ENCODE measurements at places on chromosomes 11 and 22. TPM values are rescaled to one million over a fixed set of nuclear protein-coding genes. Genes with fewer than 3 reads are reported as not detected.
A peak's percentile ranks its signal among the peaks of the same experiment; 100 is the strongest.

- H3K36me3 ChIP-seq: no peaks in the 10 kb centered on the region
- DNase-seq: no peak
- H3K27me3 ChIP-seq: no peaks in the 10 kb centered on the region
- H3K4me1 ChIP-seq: no peaks in the 10 kb centered on the region
- no peak overlapping the region for H3K4me3 ChIP-seq
Observed at GRCh38 chr22:33255791-33256190, 197.6 kb upstream of the SYN3 start.

- peak overlapping the region; percentile 93 for H3K27ac ChIP-seq
- no peaks in the 10 kb centered on the region for H3K27me3 ChIP-seq
- no peak for DNase-seq
- peaks cover 4% of the 10 kb centered on the region for H3K36me3 ChIP-seq
- peak overlapping the region; percentile 61 for H3K4me3 ChIP-seq
Observed at GRCh38 chr11:63888170-63889086, 28.5 kb downstream of the RCOR2 start.

DNA sequence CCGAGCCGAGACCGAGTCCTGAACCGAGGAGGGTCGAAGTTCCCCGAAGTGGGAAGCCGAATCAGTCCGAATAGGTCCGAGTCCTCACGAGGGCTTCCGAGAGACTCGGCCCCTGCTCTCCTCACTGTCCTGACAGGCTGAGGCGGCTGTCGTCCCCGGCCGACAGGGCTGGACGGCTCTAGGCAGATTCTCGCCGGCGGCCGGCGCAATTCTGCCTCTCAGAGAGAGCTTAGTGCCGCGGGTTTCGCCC, 191 bp upstream of the DEAF1 start:
- H3K4me1 ChIP-seq: peaks cover 42% of the 10 kb centered on the region
- H3K27me3 ChIP-seq: no peaks in the 10 kb centered on the region
- no peaks in the 10 kb centered on the region for H3K36me3 ChIP-seq
- DNase-seq: no peak
- peak overlapping the region; percentile 100 for H3K27ac ChIP-seq

DNA sequence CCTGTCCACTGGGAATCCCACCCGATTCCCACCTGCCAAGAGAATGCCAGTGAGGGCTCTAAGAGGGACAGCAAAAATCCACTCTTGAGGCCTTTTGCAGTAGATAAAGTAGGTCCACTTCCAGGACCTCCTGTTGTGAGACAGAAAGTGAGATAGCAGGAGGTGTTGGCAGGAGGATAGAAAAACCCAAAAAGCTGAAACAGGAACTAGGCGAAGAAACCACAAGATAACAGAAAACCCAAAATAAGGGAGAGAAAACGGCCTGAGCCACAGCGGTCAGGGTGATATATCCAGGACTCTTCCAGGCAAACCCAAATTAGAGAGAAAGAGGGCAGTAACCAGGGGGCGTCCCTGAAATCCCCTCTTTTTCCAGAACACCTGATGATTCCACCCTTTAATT, 79.7 kb upstream of the LINC01488 start:
- no peaks in the 10 kb centered on the region for H3K27me3 ChIP-seq
- H3K27ac ChIP-seq: no peak overlapping the region
- no peaks in the 10 kb centered on the region for H3K36me3 ChIP-seq
- no peak for DNase-seq

- no peak overlapping the region for H3K27ac ChIP-seq
- no peaks in the 10 kb centered on the region for H3K4me1 ChIP-seq
- no peaks in the 10 kb centered on the region for H3K27me3 ChIP-seq
- no peak overlapping the region for H3K4me3 ChIP-seq
Observed at GRCh38 chr11:63518548-63518947, 12.7 kb downstream of the LGALS12 start.

The SDHAF2 gene
- total RNA-seq: 62.9 TPM

DNA sequence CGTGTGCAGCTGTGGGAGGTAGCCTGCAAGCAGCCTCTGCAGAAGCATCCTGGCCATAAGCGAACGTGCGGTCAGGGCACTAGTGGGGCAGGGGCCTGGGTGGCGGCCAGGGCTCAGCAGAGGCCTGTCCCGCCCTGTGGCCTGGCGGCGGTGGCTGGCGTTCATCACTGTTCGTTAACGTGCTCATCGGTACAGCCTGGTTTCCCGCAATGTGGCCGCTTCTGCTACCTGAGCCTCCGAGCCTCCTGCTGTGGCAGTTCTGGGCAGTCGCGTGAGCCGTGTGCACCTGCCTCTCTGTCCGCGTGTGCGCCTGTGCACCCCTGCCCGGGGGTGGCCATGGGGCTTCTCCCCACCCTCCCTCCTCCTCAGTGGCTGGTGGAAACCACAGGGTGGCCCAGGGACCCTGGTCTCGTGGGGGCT, 117.9 kb downstream of the KCNQ1OT1 start:
- no peaks in the 10 kb centered on the region for H3K4me1 ChIP-seq
- no peaks in the 10 kb centered on the region for H3K27me3 ChIP-seq
- no peak overlapping the region for H3K27ac ChIP-seq

Data from esophagus squamous epithelium (tissue), 5 donors.